ENCODE measurements at places on chromosomes 7 and 10.

GRCh38 chr10:70125918-70126552 is 6.6 kb downstream of the AIFM2 start:
- no peak for DNase-seq

DNA sequence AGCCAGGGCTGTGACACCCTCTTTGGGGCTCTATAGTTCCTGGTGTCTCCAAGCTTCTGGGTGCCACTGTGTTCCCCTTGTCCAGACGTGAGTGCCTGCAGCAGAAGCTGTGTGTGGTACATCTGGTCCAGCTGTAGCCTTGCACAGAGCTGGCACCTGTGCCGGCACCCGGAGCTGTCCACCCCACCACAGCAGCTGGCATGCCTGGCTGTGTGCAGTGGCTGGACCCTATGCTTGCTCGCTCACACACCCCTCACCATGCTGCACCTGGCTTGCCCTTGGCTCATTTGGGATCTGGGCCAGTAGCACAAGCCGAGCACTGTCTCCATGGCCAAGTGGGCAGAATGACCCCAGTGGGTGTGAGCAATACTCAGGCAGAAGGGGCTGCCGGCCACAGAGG is 10.6 kb downstream of the DNAJB9 start:
- no peak for DNase-seq

DNA sequence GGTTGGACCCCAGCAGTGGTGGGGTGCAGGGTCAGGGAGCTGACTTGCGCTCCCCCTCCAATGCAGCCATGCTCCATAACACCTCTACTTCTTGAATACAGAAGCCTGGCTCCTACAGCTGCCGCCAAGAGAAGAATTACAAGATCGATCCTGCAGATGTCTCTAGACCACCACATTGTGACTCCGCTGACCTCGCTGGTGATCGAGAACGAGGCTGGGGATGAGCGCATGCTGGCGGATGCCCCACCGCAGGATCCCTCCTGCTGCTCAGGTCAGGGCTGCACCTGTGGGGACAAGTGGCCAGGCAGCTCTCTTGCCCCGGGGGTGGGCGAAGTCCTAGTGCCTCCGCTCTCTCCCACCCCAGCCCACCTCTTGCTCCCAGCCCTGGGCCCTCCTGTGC is 31.7 kb downstream of the ITIH2 start:
- no peak for DNase-seq

- DNase-seq = no peak
Observed at GRCh38 chr10:113099431-113100183, 149.6 kb downstream of the TCF7L2 start.

DNA sequence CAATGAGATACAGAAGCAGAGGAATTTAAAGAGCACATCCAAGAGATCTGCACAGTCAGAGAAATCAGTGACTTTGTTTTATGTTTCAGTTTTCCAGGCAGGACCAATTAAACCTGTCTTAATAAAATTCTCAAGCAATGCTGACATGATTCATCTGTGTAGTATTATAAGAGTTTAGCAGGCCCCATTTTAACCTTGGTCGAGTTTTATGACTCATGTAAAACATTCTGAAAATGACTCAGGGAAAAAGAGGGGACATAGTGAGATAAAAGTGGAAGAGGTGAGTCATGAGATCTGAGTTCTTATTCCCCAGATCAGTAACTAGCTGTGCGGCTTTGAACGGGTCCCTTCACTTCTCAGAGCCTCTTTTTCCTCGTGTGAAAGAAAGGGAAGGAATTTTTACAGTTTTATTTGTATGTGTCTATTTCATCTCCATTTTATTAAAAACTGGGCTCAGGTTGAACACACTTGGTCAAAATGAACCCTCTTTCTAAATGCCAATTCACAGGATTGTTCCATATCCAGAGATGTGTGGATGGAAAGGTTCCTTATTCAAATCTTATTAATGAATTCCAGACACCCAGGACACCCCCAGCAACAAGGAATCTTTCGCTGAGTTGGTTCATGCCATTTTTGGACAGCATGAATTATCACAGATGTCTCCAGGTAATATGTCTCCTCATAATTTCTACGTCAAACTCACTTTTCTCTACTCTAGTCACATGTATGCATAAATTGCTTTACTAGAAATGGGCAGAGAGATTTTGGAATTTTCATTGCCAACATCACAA is 143.2 kb downstream of the JAZF1 start:
- DNase-seq = no peak

DNA sequence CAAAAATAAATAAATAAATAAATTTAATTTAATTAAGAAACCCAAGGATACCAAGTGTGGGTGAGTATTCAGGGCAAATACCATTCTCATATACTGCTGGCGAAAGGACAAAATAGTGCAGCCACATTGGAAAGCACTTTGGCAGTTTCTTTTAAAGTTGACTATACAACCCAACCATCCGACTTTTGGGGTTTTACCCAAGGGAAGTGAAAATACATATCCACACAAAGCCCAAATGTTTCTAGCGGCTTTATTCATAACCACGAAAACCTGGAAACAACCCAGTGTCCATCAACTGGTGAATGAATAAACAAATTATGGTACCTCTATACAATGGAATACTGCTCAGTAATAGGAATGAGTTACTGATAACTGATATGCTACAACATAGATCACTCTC is 36.2 kb upstream of the OGDHL start:
- DNase-seq = no peak

Data from activated T-cell treated with anti-CD3 and anti-CD28 coated beads for 48 hours (primary cell).